Activated CD4-positive, alpha-beta T cell treated with anti-CD3 and anti-CD28 coated beads, Interleukin-2, amount 50 U/mL, for 24 hours (primary cell): ENCODE measurements at places on chromosomes 1 and 21.

DNA sequence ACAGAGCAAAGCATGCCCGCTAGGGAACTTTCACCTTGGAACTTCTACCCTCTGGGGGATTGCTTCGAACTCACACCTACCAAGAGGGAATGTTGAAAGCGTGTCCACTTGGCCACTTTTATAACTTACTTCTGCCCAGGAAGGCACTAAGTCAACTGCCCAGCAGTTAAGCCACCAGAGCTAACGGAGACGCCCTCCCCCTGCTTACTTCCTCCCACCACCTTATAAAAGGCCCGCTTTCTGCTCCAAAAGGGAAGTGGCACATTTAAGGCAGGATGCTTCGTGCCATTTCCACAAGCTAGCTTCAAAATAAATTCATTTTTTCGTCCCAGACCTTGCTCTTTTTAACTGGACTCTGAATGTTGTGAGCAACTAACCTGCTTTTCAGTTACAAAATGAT is 3.2 kb upstream of the AK2 start:
- no peak for DNase-seq

DNA sequence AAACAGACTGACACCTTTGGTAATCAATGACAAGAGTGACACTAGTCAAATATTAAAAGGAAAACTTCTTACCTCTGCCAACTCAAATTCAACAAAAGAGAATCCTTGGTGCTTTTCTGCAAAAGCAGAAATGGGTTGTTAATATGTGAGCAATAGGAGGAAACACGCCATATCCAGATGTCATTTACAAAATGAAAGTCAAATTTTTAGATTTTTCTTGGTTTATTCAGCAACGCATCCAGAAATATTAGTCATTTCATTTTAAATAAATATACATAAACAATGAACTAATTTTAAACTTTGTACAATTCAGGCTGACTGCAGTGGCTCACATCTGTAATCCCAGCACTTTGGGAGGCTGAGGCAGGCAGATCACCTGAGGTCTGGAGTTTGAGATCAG is 22.3 kb downstream of the PABPC4 start:
- no peak for DNase-seq

- DNase-seq: no peak
These were observed 24.4 kb upstream of the TENT5C start for GRCh38 chr1:117581391-117581943.

DNA sequence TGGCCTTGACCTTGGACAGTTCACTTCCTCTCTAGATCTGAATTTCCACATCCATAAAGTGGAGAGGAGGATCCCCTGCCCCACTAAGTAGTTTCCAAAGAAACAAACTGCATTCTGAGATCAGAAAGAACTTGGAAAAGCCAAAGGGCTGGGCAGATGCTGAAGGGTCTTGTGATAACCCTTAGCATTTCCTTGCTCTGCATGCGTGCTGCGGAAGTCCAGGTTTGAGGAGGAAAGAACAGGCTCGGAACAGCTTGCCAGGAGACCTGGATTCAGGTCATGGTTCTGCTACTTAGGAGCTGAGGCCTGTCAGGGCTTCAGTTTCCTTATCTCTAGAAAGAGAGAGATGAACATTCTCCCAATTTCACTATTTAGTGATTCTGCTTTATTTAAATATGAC is 27.2 kb downstream of the IGFN1 start:
- DNase-seq: no peak

DNA sequence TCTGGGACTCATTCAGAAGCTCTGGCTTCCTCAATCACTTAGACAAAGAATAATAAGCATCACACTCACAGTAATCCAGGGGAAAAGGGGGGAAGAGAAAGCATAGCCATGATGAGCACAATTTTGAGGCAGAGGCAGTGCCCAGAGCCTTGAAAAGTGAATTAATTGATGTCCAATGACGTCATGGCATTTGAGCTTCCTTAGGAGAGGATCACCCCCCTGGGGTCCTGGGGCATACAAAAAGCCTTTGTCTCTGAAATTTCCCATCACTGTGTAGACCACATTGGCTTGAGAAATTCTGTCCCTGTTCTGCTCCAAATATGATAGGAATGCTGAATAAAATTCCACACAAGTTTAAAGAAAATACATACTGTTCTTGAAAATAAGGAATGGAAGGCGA is 84.3 kb upstream of the COA6 start:
- DNase-seq: no peak

GRCh38 chr1:189315035-189315901 is 1162.4 kb downstream of the BRINP3 start:
- DNase-seq: no peak

GRCh38 chr1:231419738-231420298 is 2.3 kb downstream of the EGLN1 start:
- DNase-seq: no peak

- no peak for DNase-seq
These were observed 1019.2 kb downstream of the TTLL7 start for GRCh38 chr1:82979593-82980236.

GRCh38 chr1:920010-920409 is 3.7 kb upstream of the SAMD11 start:
- DNase-seq: no peak

DNA sequence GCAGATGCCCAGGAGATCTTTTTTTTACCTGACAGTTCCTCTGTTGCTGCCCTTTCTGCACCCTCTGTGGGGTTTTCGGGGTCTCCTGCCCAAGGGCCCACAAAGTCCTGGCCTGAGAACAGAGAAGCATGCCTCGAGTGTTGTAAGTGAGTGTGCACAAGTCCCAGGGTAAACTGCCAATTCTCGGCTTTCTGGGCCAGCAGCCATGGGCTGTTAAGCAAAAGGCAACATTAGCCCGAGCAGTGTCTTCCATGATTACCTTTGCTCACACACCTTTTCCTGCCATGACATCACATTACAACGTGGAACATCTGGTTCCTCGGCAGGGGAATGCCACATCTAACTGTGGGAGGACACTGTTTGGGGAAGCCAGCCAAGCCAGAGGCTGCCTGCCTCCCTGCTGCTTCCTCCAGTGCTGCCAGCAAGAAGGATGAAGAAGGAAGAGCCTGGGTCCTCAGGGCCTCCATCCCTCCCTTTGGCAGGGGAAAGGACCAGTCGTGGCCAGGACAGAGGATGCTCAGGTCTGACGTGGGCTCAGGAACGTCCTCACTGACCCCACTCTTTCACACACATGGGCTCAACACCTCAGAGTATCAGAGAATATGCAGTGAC is 485.9 kb downstream of the OMA1 start:
- no peak for DNase-seq

GRCh38 chr1:56404561-56405030 is 174.8 kb downstream of the PLPP3 start:
- DNase-seq: no peak

DNA sequence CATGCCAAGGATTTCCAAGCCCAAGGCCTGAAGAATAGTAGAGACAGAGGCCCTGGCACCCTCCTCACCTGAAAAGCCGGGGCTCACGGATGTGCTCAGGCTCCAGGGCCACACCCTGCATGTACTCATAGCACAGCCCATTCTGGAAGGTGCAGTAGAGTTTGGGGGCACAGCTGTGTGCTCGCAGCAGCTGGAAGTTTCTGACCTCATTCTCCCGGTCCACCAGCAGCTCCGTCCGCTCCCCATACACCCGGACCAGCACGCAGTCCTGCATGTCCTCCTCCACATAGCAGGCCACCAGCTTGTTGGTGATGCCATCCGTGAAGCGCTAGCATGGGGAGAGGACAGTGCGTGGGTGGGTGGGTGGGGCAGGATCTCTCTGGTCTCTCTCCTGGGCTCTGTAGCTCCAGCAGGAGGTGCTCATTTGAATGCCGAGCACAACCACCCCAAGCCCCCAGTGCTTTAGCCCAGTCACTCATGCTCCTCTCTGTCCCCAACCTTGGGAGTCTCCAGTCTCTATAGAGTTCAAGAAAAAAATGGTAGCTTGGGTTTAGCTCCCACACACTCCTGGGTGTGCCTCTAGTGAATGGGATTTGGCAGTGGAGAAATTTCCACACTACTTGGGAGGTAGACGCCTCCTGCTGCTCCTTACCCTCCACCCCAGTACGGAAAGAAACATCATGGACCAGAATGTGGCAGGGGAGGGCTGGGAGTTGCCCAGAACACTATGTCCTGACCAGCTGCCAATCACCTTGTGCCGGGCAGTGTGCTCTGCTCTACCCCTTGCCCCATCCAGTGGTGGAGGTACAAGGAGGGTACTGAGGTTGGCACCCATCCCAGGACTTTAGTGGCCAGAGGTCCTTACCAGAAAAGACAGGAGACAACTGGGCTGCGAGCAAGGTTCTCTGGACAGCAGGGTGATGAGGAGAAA is 1.9 kb downstream of the ETNK2 start:
- DNase-seq: no peak

GRCh38 chr21:36551731-36552433 is 72.0 kb upstream of the CLDN14 start:
- no peak for DNase-seq

DNA sequence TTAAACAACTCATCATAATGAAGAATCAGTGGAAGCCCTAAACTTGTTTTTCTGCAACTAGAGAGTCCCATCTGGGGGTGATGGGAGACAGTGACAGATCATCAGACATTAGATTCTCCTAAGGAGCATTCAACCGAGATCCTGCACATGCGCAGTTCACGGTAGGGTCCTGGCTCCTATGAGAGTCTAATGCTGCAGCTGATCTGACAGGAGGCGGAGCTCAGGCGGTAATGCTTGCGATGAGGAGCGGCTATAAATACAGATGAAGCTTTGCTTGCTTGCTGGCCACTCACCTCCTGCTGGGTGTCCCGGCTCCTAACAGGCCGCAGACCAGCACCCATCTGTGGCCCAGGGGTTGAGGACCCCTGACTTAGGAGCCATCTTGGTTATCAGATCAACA is 247.2 kb downstream of the FMN2 start:
- no peak for DNase-seq

GRCh38 chr1:236534151-236534651 is 10.4 kb downstream of the LGALS8 start:
- peak; percentile 52 for DNase-seq

- no peak for DNase-seq
These were observed 144.3 kb downstream of the CD247 start for GRCh38 chr1:167373986-167374385.

- DNase-seq: no peak
These were observed 99.6 kb upstream of the RGS1 start for GRCh38 chr1:192475970-192476369.

GRCh38 chr1:232872284-232872683 is 67.1 kb downstream of the MAP10 start:
- no peak for DNase-seq

GRCh38 chr1:91622616-91623015 is 122.0 kb downstream of the CDC7 start:
- DNase-seq: no peak

GRCh38 chr1:14659913-14660312 is 61.4 kb downstream of the KAZN start:
- no peak for DNase-seq

GRCh38 chr1:57857809-57858208 is 433.9 kb upstream of the DAB1 start:
- no peak for DNase-seq

GRCh38 chr21:39077876-39078275 is 105.4 kb downstream of the PSMG1 start:
- DNase-seq: no peak
